DMS79 (cell line): ENCODE measurements at places on chromosomes 12 and 14.

DNA sequence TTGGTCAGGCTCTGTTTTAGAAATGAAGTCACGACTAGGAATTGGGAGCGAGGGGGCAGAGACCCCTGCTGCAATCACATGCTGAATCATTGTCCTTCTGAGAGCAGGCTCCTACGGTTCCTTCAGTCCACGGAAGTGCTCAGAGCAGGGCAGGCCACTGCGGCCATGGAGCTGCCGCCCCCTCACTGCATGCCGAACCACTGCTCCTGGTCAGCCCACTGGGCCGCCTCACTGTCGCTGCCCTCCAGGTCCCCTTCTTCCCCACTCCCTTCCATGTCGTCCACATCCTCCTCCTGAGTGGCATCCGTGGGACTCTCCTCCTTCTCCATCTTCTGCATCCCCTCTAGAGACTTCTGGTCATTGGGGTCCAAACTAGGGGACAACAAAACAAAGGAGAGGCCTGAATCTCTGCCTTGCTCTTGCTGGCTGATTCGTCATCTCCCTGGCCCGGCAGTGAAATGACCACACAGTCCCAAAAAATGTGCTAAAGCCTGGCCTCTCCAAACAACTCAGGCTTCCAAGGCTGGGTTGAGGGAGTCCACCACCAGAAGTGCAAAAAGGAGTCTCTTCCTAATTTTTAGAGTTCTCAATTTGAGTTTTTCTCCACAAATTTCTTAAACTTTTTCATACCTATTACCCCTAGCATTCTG is 29.4 kb downstream of the ANAPC7 start:
- DNase-seq, result no peak

- DNase-seq, result no peak
Observed at GRCh38 chr12:114681116-114681871, 2.7 kb downstream of the TBX3 start.

DNA sequence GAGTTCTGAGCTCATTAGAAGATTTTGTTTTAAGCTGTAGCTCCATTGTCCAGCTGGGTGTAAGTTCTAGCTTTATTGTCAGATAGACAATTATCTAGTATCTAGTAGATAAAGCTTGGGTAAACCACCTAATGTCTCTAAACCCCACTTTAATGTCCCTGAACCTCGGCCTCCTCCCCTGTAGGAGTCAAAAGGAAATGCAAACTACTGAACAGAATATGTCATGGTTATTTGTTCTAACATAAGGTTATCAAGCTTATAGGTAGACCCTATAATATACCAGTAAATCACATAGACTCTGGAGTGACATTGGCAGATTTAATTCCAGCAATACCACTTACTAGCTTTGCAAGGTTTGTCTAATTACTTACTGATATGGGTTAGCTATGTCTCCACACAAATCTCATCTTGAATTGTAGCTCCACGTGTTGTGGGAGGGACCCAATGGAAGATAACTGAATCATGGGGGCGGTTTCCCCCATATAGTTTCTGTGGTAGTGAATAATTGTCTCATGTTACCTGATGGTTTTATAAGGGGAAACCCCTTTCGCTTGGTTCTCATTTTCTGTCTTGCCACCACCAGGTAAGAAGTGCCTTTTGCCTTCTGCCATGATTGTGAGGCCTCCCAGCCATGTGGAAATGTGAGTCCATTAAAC is 29.4 kb downstream of the BCAT1 start:
- DNase-seq, result no peak

DNA sequence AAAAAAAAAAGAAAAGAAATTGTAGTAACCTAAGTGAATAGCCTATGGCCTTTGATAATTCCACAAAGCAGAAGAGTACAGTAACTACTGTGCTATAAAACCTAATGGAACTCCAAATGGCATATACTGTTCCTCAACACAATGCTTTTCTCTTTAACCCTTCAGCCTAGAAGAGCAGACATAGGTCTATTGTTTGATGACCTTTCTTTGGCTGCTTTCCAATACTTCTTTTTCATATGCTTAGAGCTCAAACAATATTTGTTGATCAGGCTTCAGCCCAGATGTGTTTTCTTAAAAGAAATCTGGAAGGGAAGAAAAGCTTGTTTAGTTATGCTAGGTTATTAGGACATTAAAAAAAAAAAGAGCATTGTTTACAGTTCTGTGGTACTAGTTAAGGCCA is 116.4 kb downstream of the NTN4 start:
- DNase-seq, result peak; percentile 64

DNA sequence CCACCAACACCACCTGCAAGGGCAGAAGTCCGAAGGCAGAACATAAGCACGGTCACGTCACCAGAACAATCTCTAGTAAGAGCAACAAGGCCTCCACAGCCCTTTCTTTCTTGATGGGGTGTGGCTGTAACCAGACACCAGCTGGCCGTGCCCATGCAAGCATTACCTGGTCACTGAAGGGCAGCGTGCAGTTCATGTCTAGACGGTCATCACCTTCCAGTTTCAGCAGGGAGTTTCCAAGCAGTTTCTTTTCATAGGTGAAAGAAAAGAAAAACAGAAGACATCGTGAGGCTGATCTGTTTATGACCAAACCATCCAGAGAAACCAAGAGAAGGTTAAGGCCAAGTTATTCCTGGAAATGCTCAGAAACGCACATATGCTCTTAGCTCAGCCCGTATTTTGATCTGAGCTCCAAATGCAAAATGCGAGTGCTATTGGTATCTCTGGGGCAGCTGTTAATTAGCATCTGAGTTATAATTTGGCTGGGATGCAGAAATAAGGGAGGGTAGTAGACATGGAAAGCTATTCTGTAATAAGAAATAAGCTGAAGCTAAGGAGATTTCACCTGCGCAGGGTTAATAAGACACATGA is 42.5 kb downstream of the PRKAB1 start:
- DNase-seq, result peak; percentile 12
